ENCODE measurements at places on chromosomes 1 and 21.

GRCh38 chr21:46424621-46425020 is 34.1 kb upstream of the DIP2A start:
- peak; percentile 29 for DNase-seq

DNA sequence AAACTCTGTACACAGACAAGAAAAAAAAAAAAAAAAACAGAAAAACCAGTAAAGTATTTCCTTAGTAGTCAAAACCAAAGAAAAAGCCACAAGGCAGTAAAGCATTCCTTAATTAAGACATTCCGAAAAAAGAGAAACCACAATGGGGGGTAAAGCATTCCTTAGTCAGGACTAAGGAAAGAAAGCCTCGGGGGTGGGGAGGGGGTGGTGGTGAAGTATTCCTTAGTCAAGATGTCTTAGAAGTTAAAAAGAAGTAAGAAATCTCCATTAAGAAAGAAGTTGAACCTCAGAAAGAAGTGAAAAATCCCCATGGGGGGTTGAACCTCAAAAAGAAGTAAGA is 28.2 kb upstream of the FMO1 start:
- DNase-seq: no peak

DNA sequence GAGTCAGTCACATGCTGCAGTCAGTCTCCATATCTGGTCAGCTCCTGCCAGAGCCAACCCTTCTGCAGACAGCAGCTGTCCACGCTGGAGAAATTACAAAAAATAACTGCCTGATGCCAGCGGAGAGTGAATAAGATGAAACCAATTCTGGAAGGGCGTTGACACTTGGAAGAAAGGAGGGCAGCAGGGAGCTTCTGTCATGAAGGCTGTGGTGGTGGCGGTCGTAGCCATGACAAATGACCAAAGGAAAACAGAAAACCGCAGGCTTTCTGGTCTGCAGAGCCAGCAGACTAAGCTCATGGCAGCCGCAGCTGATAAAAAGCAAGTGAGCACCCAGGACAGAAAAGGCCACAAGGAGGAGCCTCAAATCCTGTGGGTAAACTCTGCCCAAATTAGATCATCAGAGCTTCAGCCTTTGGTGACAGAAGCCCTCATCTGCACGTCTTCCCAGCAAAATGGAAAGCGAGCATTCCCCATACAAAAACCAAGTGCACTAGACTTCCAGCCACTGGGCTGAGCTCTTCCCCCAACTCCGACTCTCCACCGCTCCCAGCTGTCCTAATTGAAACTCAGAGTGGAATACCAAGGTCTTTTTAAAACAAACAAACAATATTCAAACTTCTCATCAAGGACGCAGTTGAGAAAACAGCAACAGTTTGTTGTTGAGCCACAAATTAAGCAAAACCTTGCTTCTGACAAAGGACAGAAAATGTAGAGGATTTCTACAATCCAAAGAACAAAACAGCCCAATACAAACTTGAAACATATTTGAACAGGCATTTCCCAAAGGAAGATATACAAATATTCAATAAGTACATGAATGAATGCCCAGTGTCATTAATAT is 28.7 kb downstream of the RSPH1 start:
- DNase-seq: no peak

GRCh38 chr1:221669441-221669840 is 72.4 kb downstream of the DUSP10 start:
- no peak for DNase-seq

GRCh38 chr1:71561206-71561605 is 480.4 kb upstream of the ZRANB2 start:
- DNase-seq: no peak

- DNase-seq: peak; percentile 66
Measured at GRCh38 chr1:226674892-226675714, 64.0 kb downstream of the ITPKB start.

GRCh38 chr21:37436174-37436573 is 69.6 kb downstream of the DYRK1A start:
- DNase-seq: no peak

- DNase-seq: no peak
Measured at GRCh38 chr1:247548092-247548491, 842 bp upstream of the GCSAML start.

DNA sequence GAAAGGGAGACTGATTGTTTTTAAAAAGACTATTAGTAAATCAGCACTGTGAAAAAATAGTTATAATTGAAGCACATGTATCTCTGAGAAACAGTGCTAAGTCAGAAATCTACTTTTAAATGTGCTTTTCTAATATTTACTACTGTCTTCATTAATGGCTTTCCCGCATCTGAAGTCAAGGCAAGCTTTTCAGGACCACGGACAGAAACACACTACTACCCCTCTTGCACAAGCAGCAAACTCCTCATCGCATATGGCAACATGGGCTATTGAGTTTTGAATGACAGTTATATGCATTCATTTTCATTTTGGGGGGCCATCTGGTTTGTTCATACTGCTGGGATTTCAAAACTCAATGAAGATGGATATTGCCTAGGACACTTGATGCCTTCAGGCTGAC is 433.4 kb upstream of the CAMK1G start:
- DNase-seq: no peak

DNA sequence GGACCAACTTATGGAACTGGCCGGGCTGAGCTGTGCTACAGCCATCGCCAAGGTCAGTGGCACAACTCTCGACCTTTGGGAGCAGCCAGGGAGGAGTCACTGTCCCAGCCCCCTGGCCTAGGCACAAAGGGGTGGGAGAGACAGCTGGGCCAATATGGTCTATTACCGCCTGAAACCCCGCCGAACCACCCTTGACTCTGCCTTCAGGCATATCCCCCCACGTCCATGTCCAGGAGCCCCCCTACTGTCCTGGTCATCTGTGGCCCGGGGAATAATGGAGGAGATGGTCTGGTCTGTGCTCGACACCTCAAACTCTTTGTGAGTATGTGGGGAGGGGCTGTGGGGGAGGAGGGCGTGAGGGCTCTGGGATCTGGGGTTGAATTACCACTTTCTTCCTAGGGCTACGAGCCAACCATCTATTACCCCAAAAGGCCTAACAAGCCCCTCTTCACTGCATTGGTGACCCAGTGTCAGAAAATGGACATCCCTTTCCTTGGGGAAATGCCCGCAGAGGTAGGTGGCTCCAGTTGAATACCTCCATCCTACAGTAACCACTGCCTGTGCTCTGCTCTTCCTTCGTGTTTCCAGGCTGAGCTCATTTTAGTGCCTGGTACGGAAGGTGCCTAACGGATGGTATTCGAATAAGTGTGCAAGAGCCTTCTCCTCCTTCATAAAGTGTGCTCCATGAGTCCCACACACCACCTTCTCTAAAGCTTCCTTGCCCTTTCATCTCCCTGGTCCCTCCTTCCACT is 758 bp downstream of the NAXE start:
- no peak for DNase-seq

GRCh38 chr1:43803646-43804045 is 96.3 kb downstream of the ST3GAL3 start:
- DNase-seq: no peak

DNA sequence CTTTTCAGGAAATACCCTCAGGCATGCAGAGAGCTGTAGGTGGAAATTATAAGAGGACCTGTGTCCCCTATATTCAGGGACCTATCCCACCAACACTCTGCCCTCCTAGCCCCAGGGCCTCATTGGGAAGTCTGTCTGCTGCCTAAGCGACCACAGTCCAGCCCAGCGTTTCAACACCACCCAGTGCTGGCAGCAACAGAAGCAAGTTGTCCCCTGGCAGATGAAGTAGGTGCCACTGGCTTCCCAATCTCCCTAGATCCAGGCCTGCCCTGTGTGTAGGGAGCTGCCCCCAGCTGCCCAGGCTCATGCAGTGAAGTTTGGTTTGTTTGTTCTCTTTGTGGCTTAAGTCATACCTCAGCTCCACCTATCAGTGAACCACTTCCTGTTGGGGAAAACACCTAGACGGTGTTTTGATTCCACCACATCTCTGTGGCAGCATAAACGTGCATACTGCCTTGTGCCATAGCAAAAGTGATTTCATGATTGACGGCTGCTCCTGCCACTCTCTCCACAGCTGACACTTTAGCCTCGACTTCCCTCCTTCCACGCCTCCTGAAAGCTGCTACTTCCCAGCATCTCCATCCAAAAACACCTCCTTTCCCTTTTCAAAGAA is 8.1 kb upstream of the LEFTY1 start:
- DNase-seq: peak; percentile 60

GRCh38 chr1:51415963-51416362 is 85.6 kb upstream of the TTC39A start:
- no peak for DNase-seq

Measured in effector CD8-positive, alpha-beta T cell (primary cell).